ENCODE measurements at places on chromosomes 16 and 17.

- DNase-seq: no peak
Observed at GRCh38 chr17:43013296-43013695, 6.7 kb downstream of the IFI35 start.

GRCh38 chr16:86975445-86975844 lies 341.7 kb downstream of the C16orf95 start:
- no peak for DNase-seq

GRCh38 chr16:706189-707061 lies 824 bp upstream of the FBXL16 start:
- DNase-seq: no peak

DNA sequence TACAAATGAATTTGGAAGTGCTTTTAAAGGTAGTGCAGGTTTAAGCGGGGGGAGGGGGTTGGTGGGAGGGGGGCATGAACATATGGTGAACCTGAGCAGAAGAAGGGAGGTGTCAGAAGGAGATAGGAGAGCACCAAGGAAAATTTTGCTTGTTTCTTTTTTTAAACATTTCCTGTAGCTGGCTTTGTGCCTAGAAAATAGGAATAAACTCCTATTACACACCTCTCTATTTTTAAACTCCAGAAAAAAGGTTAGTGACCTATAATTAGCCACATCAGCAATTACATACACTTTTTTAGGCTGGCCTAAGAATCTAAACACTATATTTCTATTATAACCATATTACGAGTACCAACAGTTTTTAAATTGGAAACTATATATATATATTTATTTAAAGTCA lies 159.1 kb downstream of the SKAP1 start:
- DNase-seq: no peak

DNA sequence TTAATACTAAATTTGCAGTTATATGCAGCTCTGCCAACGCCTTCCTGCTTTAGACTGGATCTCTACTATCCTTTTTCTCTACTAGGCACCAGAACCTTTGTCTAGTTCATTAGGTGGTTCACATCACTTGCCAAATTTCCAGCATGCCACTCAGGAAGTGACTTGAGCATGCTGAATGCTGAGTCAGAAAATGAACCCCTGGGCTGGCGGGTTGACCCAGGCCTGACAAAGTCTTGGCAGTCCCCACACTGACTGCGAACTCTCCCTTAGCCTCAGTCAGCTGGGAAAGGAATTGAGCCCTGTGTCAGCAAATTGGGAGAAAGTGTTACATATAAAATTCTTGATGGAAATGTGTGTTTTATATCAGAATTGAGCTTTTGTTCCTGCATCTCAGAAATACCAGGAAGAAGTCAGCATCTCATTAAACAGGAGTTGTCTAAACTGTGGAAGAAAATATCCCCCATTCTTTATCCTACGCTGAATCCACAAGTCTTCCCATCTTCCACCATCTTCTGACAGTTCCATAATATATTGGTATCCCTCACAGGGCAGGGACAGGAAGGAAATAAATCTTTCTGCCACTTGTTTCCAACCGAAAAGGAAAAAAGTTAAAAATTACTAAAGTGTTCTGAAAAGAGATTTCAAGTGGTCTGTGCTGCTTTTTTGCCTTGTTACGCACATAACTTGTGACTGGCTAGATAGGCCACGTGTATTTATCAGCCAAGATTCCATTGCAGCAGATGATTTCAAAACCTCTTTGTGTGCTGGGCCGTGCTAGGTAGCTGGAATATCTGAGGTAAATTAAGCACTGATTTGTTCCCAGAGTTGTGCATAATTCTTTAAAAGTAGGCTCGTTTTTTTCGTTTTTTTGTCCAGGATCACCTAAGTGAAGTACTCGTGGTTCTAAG lies 16.7 kb upstream of the SLC12A3 start:
- DNase-seq: no peak

DNA sequence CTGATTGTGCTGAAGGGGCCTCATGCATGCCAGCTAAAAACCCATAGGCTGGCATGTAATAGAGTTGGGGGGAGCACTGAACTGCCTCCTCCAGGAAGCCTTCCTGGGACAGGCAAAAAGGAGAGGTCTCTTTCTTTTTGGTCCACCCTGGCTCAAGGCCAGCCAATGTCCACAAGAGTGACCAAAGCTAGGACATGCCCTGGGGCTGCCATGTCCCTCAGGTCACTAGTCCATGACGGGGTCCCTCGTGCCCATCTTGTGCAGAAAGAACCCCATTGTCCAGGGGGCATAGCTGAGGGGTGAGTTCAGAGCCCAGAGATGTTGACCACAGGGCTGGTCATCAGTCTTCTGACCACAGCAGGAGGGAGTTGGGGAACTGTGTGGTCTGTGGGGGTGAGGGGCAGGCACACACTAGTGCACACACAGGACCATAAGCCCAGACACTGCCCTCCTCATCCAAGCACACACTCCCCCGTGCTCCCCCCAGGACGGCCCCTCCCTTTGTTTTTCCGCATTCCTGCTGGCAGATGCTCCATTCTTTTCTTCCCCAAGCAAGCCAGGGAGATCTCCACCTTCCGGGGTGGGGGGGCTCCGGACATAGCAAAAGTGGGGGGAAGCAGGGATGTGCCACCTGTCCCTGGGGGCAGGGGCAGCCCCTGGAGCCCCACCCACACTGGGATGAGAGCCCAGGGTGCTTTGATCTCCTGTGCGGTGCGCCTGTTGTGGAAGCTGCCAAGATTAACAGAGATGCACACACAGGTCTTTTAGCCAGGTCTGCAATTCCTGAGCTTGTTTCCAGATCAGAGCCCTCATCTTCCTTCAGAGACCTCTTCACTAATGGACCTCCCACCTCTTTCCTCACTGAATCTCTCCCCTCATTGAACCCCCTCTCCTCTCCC lies 25.2 kb upstream of the PHB1 start:
- no peak for DNase-seq

GRCh38 chr17:53313746-53314145 lies 509.0 kb upstream of the KIF2B start:
- no peak for DNase-seq

DNA sequence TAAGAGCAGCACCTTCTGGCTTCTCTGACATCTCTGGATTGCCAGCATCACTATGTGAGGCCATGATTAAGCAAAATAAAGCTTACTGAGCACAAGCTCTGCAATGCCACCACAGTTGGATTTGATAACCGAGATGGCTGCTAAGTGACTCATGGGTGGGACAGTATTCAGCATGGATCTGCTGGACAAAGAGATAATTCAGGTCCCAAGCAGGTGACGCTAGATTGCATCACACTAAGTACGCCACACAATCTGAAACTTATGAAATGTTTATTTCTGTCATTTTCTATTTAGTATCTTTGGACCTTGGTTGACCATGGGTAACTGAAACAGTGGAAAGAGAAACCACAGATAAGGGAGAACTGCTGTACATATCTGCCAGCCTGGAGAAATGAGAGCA lies 27.4 kb downstream of the CDRT15 start:
- no peak for DNase-seq

- DNase-seq: no peak
Observed at GRCh38 chr17:74874615-74875037, 1.8 kb upstream of the FDXR start.

GRCh38 chr17:31832746-31833145 lies 26.3 kb downstream of the COPRS start:
- no peak for DNase-seq

DNA sequence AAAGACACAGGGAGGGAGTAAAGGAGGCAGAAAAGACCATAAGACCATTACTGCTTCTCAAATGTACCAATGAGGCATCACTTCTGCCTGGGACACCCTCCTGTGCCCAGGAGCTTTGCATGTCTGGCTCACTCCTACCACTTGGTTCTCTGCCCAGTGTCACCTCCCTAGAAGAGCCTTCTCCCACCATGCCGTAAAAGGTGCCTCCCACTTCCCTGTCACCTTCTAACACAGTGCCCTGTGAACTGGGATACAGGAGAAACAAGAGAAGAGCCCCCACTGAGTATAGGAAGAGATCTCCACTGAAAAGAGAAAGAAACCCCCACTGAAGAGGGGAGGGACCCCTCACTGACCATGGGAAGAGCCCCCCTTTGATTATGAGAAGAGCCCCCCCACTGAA lies 484.7 kb downstream of the SOX9 start:
- no peak for DNase-seq

- no peak for DNase-seq
Observed at GRCh38 chr17:330993-331701, 21.5 kb downstream of the RPH3AL start.

DNA sequence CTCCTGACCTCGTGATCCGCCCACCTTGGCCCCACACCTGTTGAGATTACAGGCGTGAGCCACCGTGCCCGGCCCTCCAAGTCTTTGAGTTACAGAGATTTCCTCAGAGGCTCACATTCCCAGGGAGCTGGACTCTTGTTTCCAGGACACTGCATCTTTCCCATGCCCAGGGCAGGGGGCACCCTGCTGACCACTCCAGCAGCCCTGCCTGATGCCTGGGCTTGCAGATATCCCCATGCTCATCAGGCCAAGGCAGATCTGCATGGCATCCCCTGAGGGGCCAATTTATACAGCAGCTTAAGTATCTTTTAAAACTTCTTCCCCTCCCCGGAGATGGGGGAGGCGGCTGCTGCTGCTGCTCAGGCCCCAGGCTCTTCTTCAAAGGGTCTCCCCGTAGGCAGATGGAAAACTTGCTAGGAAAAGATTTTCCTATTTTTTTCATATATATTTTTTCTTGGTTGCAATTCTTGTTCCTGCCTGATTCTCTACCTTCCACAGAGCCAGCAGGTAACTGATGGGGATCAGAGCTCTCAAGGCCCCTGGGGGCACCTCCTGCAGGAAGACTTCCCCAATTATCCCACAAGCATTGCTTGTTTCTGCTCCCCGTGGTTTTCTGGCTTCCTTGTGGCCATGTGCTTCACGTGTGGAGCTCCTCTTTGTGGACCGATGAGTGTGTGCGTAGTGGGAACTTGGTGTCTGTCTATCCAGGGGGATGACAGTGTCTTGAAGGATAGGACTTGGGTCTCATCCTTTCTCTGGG lies 102.2 kb upstream of the SDK2 start:
- no peak for DNase-seq

DNA sequence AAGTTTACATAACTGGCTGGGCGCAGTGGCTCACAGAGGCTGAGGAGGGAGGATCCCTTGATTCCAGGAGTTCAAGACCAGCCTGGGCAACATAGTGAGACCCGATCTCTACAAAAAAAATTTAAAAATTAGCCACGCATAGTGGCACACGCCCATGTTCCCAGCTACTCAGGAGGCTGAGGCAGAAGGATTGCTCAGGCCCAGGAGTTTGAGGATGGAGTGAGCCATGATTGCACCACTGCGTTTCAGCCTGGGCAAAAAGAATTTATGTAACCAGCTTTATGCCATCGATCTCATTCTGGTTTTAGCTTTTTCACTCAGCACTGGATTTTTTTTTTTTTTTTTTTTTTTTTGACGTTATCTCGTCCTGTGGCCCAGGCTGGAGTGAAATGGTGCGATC lies 9.1 kb upstream of the CD300E start:
- DNase-seq: no peak

Measured in effector CD4-positive, alpha-beta T cell (primary cell).